ENCODE measurements at places on chromosomes 16 and 17.
A peak's percentile ranks its signal among the peaks of the same experiment; 100 is the strongest.

- no peak for DNase-seq
Measured at GRCh38 chr16:24876231-24876630, 30.5 kb downstream of the SLC5A11 start.

DNA sequence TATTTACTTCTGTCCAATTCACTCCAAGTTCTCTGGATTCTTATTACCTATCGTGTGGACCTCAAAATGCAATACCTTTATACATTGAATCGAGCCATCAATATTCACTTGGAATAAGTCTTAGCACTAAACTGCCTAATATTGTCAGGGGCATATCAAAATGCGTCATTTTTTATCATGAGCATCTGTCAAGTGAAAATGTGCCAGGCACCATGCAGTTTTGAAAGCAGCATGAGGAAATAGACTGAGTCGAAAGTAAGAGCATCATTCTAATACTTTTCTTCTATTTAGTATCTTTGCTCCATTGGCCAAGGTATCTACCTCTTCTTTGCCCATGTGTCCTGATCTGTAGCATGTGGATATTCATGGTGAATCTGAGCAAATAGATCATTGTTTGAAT is 1193.4 kb downstream of the CDH11 start:
- DNase-seq: no peak

GRCh38 chr16:16857012-16857411 is 478.1 kb downstream of the NPIPA7 start:
- no peak for DNase-seq

DNA sequence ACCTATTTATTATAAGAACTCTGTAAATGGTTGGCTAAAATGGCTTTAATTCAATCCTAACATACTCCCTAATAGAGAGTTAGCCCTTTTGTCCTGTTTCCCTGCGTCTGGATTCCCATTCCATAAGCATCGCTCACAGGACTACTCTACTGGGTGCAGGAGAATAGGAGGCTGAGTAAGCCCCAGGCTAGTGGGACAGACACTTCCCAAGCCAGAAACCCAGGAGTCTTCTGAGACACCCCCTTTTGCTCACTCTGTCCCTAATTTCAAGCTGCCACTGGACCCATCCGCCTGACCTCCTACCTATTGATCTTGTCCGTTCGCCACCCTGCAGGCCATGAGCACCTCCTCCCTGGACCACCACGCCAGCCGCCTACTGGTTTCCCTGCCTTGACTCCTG is 16.7 kb upstream of the TOB1 start:
- DNase-seq: no peak

DNA sequence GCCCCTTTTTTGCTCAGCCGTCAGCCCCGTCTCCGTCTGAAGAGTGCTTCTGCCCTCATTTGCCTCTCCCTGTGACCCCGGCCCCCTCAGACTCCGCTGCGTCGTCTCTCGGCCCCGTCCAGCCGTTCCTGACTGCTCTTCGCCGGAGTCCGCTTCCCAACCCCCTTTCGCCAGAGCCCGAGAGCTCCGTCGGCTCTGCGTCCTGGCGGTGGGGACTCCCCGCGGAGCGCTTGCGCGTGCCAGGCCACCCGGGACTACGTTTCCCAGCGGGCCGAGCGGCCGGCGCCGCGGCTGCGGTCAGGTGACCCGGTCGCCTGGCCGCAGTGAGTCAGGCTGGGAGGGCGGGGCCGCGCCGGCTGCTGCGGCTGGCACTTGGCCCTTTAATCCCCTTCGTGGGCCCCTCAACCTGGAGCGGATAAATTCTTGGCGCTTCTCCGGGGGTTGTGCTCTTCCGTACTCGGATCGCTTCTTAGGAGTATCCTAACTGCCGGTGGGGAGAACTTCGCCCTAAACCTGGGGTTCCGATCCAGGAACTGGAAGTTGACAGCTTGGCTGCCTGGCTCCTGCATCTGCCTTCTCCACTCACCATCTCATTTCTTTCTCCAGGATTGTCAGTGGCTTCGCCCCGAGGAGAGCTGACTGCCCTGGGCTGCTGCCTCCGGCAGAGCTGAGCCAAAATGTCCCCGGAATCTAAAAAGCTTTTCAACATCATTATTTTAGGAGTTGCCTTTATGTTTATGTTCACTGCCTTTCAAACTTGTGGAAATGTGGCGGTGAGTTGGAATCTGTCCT is at the start of gene MFSD11:
Gene MFSD11, plus strand, starts transcription at position 444 of the 792 bp plus-strand sequence. Its CDS starts 234 bp downstream, at position 678.
- DNase-seq: peak; percentile 94

DNA sequence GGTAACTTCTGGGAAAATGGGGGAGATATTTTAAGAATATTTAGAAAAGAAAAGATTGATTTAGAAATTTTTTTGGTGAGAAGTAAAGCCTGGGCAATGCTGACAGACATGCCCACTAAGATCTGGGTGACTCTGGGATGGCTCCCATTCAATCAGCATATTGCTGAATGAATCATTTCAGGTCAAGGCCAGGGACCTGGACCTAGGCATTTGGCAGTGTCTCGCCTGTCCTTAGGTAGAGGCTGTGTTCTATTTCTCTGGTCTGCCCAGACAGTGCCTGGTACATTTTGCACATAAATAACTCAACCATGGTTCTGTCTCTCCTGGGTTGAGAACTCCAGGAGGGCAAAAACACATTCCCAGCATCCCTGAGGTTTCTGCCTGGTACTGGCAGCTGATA is 39.9 kb downstream of the SMPD3 start:
- DNase-seq: no peak

DNA sequence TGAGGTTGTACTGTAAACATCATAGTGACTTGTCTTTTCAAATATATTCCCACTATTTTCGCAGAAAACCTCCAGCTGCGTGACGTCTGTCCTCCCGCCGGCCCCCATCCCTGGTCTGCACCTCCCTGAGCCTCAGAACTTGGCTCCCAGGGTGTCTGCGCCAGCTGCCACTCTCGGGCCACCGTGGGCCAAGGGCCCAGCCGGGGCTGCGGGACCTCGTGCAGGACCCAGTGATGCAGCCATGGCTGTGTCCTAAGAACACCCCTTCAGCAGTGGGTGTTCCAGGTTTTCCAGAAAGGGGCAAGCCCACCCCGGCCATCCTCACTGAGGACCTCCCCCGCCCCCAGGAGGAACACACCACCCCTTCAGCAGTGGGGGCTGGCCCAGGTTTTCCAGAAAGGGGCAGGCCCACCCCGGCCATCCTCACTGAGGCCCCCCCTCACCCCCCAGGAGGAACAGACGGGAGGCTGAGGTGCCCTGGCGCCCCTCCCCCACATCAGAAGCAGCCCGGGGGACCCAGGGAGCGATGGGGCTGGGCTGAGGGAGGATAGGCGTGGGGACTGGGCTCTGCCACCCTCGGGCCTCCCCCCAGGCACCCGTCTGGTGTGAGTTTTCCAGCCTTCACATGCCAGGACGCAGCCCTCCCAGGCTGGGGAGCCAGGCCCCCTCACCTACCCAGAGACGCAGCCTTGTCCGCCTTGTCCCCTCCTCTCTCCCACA is 12.2 kb upstream of the ZFPM1 start:
- DNase-seq: no peak

- DNase-seq: no peak
Measured at GRCh38 chr17:18921912-18922451, 30.0 kb upstream of the SLC5A10 start.

DNA sequence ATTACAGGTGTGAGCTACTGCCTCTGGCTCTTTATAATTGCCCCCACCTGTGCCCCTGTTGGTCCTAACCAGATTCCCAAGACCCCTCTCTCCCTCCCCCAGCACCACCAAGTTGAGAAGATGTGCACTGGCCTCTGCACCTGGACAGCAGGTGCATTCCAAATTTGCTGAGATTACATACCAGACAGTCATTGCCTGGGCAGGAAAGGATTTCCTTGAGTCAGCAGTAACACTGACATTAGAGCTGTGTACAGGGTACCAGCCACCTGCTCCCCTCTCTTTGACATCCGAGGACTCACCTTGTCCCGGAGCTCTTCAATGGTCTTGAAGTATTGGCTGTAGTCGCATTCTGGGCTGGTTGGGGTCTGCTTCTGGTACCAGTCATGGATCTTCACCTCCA is 659 bp downstream of the KRT15 start:
- DNase-seq: no peak

GRCh38 chr17:6070913-6071511 is 833 bp downstream of the WSCD1 start:
- no peak for DNase-seq

DNA sequence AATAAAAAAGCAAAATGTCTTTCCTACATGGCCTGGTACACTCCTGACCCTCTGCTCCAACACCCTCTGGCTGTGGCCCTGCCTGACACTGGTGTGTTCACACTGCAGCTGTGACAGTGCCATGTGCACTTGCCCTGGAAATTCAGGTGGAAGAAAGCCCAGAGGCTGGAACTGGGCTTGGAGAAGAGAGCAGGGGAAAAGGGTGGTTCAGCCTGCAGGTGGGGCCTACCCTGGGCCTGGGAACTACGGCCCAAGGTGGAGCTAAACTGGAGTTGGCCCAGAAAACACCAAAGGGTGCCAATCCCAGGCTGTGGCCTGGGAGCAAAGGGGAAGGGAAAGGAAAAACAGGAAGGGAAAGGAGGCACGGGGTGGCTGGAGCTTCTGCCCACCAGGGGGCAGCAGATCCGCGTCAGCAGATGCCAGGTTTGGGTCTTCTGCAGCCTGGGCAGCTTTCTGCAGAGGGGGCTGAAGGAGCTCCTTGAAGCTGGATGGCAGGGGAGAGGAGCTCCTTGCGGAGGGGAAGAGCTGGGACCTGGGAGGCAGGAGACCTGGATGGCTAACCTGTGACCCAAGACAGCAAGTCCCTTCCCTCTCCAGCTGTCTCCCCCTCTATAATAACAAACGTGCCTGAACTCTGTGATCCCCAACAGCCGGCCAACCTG is 15.4 kb upstream of the CTCF start:
- DNase-seq: peak; percentile 86
